MV-4-11 (cell line): ENCODE measurements at places on chromosomes 2 and 18.

- DNase-seq = no peak
Observed at GRCh38 chr2:45774688-45775244, 123.3 kb downstream of the PRKCE start.

DNA sequence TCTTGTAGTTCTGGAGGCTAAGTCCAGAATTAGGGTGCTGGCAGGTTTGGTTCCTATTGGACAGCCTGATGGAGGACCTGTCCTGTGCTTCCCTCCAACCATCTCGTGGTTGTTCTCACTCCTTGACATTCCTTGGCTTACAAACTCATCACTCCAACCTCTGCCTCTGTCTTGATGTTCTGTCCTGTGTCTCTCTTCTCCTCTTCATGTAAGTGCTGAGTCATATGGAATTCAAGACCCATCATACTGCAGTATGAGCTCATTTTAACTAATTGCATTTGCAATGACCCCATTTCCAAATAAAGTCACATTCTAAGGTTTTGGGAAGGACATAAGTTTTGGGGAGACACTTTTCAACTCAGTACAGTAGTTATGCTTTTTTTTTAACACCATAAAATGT is 374.7 kb downstream of the TRIB2 start:
- no peak for DNase-seq

- no peak for DNase-seq
Observed at GRCh38 chr2:131039908-131040660, 53.2 kb downstream of the FAM168B start.

GRCh38 chr2:41922177-41922576 is 125.6 kb upstream of the PKDCC start:
- peak; percentile 81 for DNase-seq

- DNase-seq = no peak
Observed at GRCh38 chr2:143936538-143936847, 583.4 kb downstream of the ZEB2 start.

DNA sequence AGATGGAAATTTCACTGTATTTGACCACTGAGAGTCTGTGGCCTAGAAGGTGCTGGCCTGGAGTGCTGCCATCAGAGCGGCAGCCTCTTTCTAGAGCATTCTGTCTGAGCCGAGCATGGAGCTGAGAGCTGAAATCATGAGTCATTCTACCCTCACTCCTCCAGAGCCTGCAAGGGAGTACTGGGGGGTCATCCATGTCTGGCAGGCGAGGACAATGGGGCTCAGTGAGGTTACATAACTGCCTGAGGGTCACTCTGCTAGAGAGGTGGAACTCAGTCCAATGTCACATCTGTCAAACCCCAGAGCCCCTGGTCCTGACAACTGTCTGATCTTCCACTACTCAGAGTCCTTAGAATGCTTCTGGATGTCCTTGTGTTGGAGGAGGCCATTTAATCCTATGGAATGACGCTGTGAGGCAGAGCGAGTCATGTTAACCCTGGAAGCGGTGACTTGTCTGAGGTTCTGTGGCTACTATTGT is 65.3 kb downstream of the HAUS1 start:
- peak; percentile 44 for DNase-seq

DNA sequence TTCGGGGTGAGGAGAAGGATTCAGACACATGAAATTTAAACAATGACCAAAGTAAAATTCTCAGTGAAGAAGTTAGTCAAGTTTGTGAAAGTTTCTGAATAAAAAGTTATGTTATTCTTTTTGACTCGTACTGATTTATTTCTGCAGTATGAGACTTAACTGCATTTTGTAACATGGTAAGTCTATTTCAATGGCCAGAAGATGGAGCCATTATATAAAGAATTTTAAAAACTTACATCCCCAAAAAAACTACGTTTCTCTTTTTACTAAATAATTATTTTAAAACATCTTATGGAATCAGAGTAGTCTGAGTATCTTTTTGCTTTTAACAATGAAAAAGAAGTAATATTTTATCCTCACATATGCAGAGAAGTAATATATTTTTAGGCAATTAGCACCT is 51.4 kb upstream of the SCN1A start:
- no peak for DNase-seq

GRCh38 chr2:214069254-214069653 is 341.6 kb upstream of the VWC2L start:
- peak; percentile 47 for DNase-seq

DNA sequence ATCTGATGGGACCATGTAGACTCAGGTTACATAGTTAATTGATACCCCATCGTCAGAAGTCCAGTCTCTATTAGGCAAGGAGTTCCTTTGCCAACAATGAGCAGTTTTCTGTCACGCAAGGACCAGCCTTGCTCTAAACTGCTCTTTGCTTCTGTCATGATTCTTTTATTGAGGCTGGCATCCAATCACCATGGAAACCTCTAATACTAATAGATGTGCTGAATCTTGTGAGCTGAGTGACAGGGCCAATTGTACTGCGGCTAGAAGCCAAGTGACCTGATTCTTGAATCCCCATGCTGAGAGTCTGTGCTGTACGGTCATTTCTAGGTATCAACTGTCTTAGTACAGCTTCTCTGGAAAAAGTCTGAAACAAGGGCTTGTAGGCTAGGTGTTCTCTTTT is 395.6 kb downstream of the RND3 start:
- no peak for DNase-seq

DNA sequence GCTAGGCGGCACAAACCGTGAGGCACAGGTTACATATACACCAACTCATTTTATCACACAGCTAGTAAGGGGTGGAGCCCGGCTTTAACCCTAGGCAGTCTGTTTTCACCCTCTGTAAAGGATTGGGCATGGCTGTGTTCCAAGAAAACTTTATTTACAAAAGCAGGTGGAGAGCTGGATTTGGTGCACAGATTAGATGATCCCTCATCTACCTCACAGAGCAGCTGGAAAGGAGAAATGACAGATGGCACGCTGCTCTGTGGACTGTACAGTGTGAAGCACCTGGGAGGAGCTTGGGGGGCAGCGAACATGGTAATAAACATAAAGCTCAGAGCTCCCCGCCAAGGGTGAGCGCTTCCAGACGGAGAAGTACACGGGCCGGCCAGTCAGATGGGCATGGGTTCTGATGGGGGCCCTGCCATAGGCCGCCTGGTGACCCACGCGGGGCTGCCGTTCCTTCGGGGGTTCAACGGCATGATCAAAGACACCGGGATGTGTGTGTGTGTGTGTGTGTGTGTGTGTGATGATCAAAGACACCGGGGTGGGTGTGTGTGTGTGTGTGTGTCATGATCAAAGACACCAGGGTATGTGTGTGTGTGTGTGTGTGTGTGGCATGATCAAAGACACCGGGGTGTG is 862 bp upstream of the TMEM177 start:
- DNase-seq = no peak

GRCh38 chr2:20594957-20595356 is 55.9 kb downstream of the HS1BP3 start:
- DNase-seq = no peak

- no peak for DNase-seq
Observed at GRCh38 chr18:75836516-75836915, 409.0 kb upstream of the SMIM21 start.

GRCh38 chr18:21889570-21889969 is 149.0 kb downstream of the MIB1 start:
- DNase-seq = no peak

- DNase-seq = no peak
Observed at GRCh38 chr2:72576861-72577260, 249.0 kb downstream of the EXOC6B start.

DNA sequence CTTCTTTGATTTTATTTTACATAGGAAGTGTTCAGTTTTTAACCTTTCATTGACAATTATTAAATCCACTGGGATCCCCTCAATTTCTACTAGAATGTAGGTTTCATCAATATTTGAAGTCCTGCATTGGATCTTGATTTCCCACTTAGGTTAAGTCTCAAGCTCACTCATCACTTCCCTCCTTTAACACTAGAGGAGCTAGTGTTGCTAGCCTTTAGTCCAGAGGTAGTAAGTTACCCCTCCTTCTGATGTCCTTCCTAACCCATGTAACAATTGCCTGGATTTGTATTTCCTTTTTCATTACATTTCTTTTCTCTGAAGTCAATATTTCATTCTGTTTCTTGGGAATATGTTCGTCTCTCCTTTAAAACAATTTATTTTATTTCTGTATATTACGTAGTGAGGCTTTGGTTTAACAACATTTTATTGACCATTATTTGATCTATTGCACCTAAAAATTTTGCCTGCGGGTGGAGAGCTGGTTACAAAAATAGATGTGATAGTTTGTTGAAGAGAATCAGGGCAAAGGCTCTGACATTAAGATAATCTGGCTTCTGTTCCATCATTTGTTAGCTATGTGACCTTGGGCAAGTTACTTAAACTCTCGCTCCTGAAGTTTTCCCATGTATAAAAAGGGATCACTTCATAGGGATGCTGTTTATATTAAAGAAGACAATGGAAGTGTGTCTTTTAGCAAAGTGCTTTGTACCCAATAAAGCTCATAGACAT is 833.0 kb downstream of the SLC4A3 start:
- no peak for DNase-seq

DNA sequence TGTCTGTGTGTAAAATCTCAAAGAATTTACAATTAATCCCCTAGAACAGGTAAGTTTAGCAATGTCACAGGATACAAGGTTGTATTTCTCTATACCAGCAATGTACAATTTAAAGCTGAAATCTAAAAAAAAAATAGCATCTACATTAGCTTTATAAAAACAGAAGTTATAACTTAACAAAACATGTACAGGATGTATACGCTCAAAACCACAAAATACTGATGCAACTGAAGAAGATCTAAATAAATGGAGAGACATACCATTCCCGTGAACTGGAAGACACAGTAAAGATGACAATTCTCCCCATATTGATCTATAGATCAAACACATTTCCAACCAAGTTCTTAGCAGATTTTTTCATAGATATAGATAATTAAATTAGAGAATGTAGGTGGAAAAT is 17.5 kb upstream of the RANBP2 start:
- DNase-seq = peak; percentile 7

DNA sequence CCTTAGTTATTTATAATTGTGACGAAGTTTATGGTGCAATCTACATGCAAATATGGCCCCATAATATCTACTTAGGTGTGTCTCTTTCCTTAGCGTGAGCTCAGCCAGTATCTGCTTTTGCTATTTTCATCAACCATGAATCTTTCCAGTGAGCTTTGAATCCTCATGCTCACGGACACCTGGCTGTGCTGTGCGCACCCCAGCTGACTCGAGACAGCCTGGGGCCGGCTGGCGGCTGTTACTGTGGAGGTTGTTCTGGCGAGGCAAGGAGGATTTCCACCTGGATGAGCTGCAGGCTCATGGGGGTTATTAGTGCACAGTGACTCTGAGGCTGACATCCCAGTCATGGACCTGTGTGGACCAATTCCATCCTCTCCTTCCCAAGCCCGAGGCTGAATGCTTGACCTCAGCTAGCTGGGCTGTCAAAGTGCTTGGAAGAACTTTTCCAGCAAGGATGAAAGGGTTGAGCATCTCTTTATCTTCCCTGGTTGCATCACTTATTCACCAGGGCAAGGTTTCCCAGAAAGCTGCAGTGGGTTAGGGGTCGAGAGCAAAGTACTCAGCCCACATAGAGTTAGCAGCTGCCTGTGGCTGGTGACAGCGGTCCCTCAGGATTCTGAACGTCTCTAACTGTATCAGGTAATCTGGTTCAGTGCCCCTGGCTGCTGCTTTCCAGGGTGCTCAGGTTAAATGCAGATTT is 141.7 kb downstream of the ARL4C start:
- DNase-seq = no peak

- DNase-seq = no peak
Observed at GRCh38 chr2:66048667-66049066, 386.3 kb upstream of the MEIS1 start.

DNA sequence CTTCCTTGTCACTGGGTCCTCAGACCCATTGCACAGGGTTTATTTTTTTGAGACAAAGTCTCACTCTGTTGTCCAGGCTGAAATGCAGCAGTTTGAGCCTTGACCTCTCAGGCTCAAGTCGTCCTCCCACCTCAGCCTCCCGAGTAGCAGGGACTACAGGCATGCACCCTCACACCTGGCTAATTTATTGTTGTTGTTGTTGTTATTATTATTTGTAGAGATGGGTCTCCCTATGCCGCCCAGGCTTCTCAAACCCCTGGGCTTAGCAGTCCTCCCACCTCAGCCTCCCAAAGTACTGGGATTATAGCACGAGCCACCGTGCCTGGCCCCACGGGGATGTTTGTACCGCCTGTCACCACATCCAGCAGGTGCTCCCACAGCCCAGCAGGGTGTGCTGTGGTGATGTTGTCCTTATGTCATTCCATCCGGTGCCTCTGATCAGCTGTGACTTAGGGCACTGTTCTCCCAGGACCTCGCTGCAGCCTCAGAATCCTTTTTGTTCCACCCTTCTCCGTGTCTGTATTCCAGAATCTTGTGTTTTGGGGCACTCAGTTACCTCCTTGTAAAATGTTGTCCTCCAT is 182.3 kb downstream of the INO80D start:
- DNase-seq = peak; percentile 3

GRCh38 chr2:26164641-26165211 is 8.2 kb upstream of the GAREM2 start:
- no peak for DNase-seq

GRCh38 chr18:57959278-57959677 is 84.7 kb upstream of the NEDD4L start:
- peak; percentile 25 for DNase-seq

DNA sequence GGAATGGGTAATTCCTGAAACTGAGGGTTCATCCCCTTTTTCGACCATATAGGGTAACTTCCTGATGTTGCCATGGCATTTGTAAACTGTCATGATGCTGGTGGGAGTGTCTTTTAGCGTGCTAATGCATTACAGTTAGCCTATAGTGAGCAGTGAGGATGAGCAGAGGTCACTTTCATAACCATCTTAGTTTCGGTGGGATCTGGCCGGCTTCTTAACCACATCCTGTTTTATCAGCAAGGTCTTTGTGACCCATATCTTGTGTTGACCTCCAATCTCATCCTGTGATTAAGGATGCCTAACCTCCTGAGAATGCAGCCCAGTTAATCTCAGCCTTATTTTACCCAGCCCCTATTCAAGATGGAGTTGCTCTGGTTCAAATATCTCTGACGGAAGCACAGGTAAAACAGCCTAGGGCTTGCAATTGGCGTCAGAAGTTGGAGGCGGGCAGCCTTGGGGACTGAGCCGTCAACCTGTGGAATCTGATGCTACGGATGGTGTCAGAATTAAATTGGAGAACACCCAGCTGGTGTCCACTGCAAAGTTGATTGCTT is 19.5 kb downstream of the RALBP1 start:
- peak; percentile 98 for DNase-seq

GRCh38 chr2:118470297-118470696 is 377.2 kb downstream of the EN1 start:
- DNase-seq = no peak

GRCh38 chr2:12081481-12082210 is 335.2 kb downstream of the LPIN1 start:
- no peak for DNase-seq

DNA sequence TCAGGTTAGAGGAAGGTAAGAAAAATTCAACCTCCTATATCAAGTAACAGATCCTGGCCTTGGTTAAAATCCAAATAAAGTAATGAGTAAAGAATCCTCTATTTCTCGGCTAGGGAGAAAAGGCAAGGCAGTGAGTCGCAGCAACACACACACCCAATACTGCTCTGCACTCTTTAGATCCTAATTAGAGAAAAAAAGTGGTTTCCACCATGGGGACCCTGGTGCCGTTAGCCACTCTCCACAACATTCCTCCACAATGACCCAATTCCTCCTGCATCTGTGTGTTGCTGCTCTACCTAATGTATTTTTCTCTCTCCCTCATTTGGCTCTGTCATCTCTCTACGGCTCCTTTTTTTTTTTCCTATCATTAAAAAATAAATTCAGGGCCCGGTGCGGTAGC is 462.7 kb downstream of the METTL4 start:
- no peak for DNase-seq
